ENCODE measurements at places on chromosomes 4 and X.
A peak's percentile ranks its signal among the peaks of the same experiment; 100 is the strongest.

- DNase-seq, result peak; percentile 40
These were observed 157.3 kb upstream of the TET2 start for GRCh38 chr4:104989371-104989770.

DNA sequence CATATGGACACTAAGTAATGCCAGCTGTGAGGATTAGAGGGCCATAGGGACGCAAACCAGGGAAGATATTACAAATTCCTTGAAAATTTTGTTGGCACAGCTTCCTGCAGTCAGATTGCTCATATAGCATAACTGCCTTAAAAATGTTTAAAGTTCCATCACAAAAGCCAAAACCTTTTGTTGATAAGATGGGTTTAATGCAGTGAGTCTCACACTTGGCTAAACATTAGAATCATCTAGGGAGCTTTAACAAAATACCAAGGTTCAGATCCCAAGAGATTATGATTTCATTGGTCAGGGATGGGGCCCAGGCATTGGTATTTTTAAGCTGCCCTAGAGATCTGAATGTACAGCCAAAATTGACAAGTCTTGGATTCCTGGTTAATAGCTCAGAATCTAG lies 376.5 kb upstream of the MAD2L1 start:
- DNase-seq, result no peak

GRCh38 chrX:2855761-2856160 lies 27.0 kb downstream of the GYG2 start:
- DNase-seq, result no peak

- DNase-seq, result no peak
These were observed 13.0 kb downstream of the ZNF330 start for GRCh38 chr4:141233673-141234072.

GRCh38 chr4:79576429-79576753 lies 168.4 kb upstream of the GK2 start:
- DNase-seq, result peak; percentile 78

DNA sequence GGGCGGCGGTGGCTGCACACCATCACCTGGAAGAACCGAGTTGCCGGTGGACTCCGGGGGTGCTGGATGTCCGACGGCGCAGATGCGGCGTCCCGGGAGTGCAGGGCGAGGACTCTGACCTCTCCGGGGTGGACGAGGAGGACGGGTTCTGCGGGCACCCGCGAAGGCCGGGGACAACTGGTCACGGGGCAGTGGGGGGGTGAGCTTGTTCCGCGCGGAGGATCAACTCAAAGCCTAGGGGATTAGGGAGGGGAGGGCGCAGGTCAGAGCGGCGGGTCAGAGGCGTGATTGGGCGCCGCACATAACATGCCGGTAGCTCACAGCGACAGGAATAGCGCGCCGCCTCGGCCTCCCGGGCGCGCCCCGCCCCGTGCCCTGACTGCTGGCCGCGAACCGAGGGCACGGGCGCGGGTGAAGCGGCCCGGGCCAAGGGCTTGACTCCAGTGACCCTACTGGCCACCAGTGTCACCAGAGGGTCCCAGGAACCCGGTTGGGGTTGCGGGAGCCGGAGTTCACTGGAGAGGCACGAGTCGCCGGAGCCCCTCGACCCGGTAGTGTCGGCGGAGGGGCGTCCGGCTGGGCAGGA lies at the start of gene KLHL34:
TSS of gene KLHL34 (minus strand) at position 179 of the 586 bp plus-strand sequence. CDS start 542 bp downstream, outside the sequence.
- DNase-seq, result no peak

- DNase-seq, result no peak
These were observed at the start of gene AFF2 for GRCh38 chrX:148500423-148501385. Gene AFF2, plus strand, starts transcription at chrX:148500617. Its CDS starts 481 bp downstream, at chrX:148501098.

DNA sequence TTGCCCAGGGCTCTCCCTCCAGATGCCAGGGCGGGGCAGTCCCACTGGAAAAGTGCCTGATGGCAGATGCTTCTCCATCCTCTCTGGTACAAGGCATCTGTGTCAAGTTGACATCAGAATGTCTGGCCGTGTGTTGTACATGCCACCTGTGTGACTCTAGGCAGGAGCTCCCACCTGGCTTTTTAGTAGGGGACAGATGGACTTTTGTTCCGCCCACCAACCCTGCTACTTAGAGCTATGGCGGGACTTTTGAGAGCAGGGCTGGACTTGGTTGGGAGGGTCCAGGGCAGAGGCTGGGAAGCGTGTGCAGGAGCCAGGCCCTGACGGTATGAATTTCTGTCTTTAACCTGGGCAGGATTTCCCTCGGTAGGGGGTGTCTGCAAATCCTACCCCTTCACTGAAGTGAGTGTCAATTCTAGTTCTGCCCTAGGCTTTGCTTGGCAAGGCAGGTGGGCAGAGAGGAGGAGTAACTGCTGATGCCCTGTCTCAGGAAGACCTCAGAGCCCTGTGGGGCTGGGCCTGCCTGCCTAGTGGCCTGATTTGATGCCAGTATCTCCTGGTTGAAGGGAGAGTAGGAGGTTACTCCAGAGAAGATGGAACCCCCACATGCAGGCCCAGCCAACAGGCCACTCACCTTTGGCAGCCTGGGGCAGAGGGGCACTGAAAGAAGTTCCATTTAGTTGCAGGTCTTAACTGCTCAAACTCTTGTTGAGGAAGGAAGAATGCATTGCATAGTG lies 99.1 kb downstream of the PJA1 start:
- no peak for DNase-seq

GRCh38 chr4:172707622-172708021 lies 461.0 kb upstream of the GALNT7 start:
- DNase-seq, result peak; percentile 63

GRCh38 chrX:20633451-20633850 lies 366.7 kb upstream of the RPS6KA3 start:
- no peak for DNase-seq

GRCh38 chr4:138614398-138615142 lies 372.4 kb upstream of the SLC7A11 start:
- no peak for DNase-seq

GRCh38 chr4:142567199-142567598 lies 278.9 kb downstream of the INPP4B start:
- no peak for DNase-seq

GRCh38 chr4:147830987-147831386 lies 99.1 kb downstream of the ARHGAP10 start:
- no peak for DNase-seq

- peak; percentile 54 for DNase-seq
These were observed at the start of gene SHISA3 for GRCh38 chr4:42396752-42397634. Gene SHISA3, plus strand, starts transcription at chr4:42397488. Its CDS starts 569 bp downstream, at chr4:42398057.

DNA sequence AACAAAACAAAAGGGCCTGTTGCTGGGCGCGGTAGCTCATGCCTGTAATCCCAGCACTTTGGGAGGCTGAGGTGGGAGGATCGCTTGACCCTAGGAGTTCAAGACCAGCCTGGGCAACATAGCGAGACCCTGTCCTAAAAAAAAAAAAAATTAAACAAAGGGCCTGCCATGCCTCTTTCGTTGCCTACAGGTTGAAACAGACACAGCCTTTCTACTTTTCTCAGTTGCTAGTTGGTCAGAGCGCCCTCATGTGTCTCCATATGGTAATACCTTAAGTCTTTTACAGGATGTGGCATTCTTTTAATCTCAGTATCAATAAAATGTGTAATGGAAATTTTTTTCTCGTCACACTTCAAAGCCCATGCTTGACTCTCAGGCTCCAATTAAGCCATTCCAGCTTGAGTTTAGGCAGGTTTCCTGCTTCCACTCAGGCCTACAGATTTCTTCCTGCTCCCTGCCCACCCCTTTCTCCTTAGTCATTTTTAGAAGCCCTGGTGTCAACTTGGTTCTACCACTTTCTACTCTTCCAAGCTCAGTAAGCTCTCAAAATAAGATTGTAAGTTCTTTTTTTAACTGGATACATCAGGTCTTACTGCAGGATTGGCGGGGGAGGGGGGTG lies 4.6 kb upstream of the SOWAHD start:
- DNase-seq, result peak; percentile 4

- DNase-seq, result no peak
These were observed 879.2 kb upstream of the IGFBP7 start for GRCh38 chr4:57989430-57989829.

- DNase-seq, result no peak
These were observed 8.0 kb downstream of the RADX start for GRCh38 chrX:106619797-106620196.

DNA sequence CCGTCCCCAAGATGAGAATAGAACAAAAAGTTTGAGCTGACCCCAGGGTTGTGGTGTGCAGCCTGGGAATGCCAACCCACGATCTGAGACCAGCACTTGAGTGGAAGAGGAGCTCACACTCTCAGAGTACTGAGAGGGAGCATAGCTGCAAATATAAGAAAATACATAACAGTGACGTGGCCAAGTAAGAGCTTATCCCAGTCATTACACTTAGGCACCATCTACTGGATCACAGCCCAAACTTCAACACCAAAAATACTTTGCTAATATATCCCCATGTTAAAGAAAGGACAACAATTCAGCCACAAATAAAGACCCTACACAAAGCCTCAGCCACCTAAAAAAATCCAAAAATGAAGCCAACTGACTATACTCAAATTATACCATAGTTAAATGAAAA lies 33.3 kb upstream of the CXCL6 start:
- no peak for DNase-seq

DNA sequence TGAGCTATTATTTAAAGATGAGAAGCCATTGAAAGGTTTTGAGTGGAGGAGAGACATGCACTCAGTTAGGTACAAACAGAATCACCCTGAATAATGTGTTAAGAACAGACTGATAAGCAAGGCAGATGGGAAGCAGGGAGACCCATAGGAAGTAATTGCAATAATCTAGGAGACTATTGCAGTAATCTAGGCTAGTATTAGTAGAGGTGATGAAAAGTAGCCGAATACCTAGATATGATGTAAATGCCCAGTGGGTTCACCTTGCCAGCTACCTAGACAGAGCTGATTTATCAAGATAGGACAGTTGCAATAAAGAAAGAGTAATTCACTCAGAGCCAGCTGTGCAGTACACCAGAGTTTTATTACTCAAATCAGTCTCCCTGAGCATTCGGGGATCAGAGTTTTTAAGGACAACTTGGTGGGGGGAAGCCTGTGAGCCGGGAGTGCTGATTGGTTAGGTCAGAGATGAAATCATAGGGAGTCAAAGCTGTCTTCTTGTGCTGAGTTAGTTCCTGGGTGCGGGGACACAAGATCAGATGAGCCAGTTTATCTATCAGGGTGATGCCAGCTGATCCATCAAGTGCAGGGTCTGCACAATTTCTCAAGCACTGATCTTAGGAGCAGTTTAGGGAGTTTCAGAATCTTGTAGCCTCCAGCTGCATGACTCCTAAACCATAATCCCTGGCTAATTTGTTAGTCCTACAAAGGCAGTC lies 427.5 kb downstream of the RPA4 start:
- no peak for DNase-seq

DNA sequence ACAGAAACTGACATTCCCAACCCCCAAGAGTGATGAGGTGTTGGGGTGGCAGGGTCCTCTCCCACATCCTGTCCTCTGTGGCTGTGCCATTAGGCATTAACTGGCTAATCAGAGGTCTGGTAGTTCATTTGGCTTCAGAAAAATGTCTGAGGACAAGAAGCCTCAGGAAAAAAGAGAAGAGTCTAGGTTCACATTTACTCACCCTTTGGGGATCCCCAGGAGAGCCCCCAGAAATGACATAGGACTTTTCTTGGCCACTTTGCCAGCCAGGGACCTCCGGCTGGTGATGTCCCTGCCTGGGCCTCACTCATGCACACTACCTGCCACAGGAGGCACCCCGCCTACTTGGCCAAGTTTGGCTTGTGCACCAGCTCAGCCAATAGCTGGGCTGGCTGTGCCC lies 173.0 kb downstream of the RBM46 start:
- no peak for DNase-seq

DNA sequence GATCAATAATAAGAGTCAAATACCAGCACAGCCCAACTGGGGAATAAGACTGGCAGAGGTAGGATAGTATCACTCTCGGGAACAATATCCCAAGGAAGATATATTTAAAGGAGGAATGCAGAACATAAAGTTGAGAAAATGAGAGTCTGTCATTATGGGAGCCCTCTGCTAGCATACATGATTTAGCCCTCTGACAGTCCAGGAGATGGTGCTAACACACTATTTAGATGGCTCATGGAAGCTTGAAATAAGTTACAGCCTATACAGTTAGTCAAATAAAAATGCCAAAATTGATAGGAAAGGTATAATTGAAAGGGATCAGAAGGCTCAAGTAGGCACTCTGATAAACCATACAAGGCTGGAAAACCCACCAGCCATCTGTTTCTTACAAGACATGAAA lies 201.0 kb upstream of the NEIL3 start:
- DNase-seq, result no peak

- DNase-seq, result no peak
These were observed 64.1 kb downstream of the TMA16 start for GRCh38 chr4:163558539-163559044.

DNA sequence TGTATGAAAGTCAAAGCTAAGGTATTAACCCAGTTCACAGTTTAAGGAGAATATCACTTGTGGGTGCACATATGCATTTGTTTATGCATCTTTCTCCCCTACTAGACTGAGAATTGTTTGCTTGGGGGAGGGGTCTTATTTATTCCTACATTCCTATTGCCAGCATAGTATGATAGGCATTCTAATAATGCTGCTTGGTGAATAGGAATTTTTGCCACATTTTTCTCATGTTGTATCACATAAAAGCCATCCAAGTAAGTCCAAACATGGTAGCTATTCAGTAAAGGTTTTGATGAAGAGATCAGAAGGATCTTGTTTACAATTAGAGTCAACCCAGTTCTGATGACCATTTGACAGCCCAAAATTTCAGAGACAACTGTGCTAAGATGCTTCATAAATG lies 48.6 kb downstream of the ASB9 start:
- no peak for DNase-seq

DNA sequence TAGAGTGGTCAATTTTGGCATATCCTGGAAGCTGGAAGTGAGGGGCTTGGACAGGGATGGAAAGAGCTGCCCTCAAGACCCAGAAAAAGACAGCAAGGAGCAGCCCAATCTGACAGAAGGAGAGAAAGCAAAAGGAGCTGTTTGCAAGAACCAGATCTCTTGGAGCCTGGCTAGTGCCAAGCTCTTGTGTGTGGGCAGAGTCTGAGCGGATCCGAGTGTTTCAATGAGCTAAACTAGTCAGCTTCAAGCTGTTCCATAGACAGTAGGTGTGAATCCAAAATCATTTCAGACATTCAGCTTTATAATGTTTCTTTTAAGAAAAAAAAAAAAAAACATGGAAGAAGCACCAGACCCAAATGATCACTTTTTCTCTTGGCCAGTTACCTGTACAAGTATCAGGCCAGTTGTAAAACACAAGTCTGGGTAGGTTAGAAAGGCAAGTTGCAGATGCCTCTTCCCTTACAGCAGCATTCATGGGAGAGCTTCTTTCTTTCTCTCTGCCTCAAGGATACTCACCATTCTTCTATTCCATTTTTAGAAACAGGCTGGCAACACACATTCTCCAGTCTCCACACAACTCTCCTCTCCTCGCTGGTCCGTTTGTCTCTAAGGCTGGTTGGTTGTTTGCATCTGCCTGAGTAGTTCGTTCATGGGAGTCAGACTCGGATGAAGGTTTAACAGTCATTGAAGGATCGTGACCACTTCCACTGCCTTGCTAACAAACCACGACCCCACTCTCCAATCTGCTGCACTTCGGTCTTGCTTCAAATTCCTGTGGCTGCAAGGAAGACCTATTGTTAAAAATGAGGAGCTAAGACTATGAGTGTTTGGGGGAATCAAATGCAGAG lies 105.2 kb upstream of the GATB start:
- no peak for DNase-seq

DNA sequence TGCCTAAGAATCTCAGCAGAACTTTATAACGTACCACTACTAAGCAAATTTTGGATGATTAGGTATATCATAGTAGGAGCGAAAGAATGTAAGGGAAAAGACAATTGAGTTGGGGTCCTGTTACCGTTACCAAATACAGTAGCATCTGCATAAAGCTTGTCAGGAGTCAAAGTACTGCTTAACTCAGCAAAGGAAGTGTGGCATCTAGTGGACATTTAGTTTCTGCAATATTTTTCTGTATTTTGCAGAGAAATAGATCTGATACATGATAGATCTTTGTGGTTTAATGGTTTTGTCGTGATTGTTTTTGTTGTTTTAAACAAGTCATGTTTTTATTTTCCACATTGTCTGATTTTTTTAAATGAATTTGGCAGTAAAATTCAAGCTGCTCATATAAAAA lies 81.0 kb upstream of the SMARCAD1 start:
- no peak for DNase-seq

Measured in NCI-H1417 (cell line).